ENCODE measurements at places on chromosomes 13 and 19. TPM values are rescaled to one million over a fixed set of nuclear protein-coding genes. Genes with fewer than 3 reads are reported as not detected.

GARIN5A gene
- not detected for total RNA-seq

CGB2 gene
- not detected for total RNA-seq

APLP1 gene
- total RNA-seq, result 3.0 TPM

NANOS3 gene
- not detected for total RNA-seq

UBE2L5 gene
- total RNA-seq, result 0.21 TPM

TEX101 gene
- not detected for total RNA-seq

RNF225 gene
- not detected for total RNA-seq

C19orf81 gene
- not detected for total RNA-seq

TNNI3 gene
- total RNA-seq, result not detected

SLAIN1 gene
- total RNA-seq, result 7.6 TPM

NDFIP2 gene
- 49.3 TPM for total RNA-seq

RAB20 gene
- total RNA-seq, result 9.6 TPM

ZNF285 gene
- total RNA-seq, result 11.1 TPM

CD33 gene
- total RNA-seq, result 4.7 TPM

SPACA4 gene
- total RNA-seq, result not detected

CCDC70 gene
- total RNA-seq, result not detected

LIM2 gene
- not detected for total RNA-seq

LGI4 gene
- total RNA-seq, result 5.9 TPM

GAPDHS gene
- not detected for total RNA-seq

PSG7 gene
- total RNA-seq, result not detected

KIR2DL3 gene
- total RNA-seq, result not detected

TMEM272 gene
- not detected for total RNA-seq

MADCAM1 gene
- total RNA-seq, result 1.3 TPM

SOX1 gene
- not detected for total RNA-seq

FXYD7 gene
- total RNA-seq, result 0.26 TPM

LGALS4 gene
- 1.7 TPM for total RNA-seq

ZNF723 gene
- not detected for total RNA-seq

HSPB6 gene
- total RNA-seq, result 25.4 TPM

TEX29 gene
- not detected for total RNA-seq

IGLON5 gene
- 0.21 TPM for total RNA-seq

KISS1R gene
- total RNA-seq, result not detected

PGLYRP2 gene
- not detected for total RNA-seq

ZNF135 gene
- 12.6 TPM for total RNA-seq

GRIN2D gene
- total RNA-seq, result 1.9 TPM

SRRM5 gene
- total RNA-seq, result not detected

RPL36 gene
- 287 TPM for total RNA-seq

TEAD2 gene
- 21.1 TPM for total RNA-seq

CD209 gene
- 6.2 TPM for total RNA-seq

AMER2 gene
- 1.3 TPM for total RNA-seq

ZNF154 gene
- total RNA-seq, result 29.3 TPM

SIGLEC8 gene
- total RNA-seq, result 0.90 TPM

SPIB gene
- 1.2 TPM for total RNA-seq

SERPINE3 gene
- total RNA-seq, result 0.16 TPM

ZNF383 gene
- 14.9 TPM for total RNA-seq

CLEC11A gene
- 32.4 TPM for total RNA-seq

LGALS7 gene
- not detected for total RNA-seq

KIRREL2 gene
- total RNA-seq, result not detected

RETN gene
- total RNA-seq, result 2.3 TPM

TUBB4A gene
- 2.5 TPM for total RNA-seq

NALCN gene
- 5.6 TPM for total RNA-seq

CNN1 gene
- 558 TPM for total RNA-seq

COL5A3 gene
- total RNA-seq, result 19.6 TPM

KLK12 gene
- not detected for total RNA-seq

HTR2A gene
- 4.8 TPM for total RNA-seq

CACNG8 gene
- total RNA-seq, result 0.11 TPM

AXL gene
- total RNA-seq, result 53.7 TPM

CEACAM4 gene
- total RNA-seq, result not detected

CGB5 gene
- total RNA-seq, result not detected

PRR20E gene
- total RNA-seq, result not detected

MYO16 gene
- 5.8 TPM for total RNA-seq

Measured in urinary bladder (tissue), 4 donors.